Inflammatory macrophage treated with lipopolysaccharide for 1 hour (primary cell): ENCODE measurements at places on chromosomes 13 and 19.

DNA sequence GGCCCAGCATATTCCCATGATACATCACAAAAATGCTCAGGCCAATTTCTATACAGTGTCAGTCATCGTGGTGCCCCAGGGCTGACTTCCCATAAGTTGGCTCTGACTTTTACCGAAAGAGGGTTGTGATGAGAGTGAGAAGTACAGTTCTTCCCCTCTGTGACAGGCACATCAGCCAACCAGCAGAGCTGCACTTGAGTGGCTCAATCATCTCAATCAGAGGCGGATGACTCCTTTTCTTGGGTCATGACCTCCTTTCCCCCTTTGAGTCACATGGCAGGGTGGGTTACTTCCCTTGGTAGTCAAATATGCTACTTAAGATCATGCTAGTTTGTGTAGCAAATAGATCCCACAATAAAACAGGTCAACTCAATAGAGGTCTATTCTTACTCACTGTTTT is 6.9 kb upstream of the AMER2 start:
- no peak for DNase-seq

DNA sequence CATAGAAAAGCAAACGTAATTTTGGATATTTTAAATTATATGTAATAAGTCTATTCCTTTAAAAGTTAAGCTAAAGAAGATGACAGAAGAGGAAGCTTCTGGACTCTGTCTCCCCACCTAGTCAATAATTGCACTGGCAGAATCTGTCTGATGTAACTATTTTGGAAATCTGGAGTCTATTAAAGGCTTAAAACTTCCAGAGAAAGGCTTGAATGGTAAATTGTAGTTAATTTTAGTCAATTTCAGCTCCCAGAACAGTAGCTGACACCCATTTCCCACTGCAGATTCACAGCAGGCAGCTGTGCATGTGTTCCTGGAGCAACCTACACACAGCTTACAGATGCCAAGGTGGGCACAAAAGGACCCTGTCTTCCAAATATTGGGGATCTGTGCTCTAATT is 304.1 kb downstream of the PCDH20 start:
- DNase-seq, result no peak

DNA sequence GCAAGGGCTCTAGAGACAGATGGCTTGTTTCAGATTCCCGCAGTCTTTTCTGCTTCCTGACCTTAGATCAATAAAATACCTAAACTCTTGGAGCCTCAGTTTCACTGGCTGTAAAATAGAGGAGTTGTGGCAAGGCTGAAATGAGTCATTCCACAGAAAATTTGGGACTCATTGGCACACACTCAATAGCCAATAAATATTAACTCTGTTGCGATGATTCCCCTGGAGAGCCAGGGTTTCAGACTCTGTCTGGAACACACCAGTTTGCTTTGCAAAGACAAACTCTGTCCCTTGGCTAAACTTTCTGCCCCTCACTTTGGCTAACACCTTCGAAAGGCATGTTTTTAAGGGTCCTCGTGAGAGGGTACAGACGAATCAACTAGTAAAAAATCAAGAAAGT is 18.1 kb upstream of the UBE2L5 start:
- DNase-seq, result no peak

DNA sequence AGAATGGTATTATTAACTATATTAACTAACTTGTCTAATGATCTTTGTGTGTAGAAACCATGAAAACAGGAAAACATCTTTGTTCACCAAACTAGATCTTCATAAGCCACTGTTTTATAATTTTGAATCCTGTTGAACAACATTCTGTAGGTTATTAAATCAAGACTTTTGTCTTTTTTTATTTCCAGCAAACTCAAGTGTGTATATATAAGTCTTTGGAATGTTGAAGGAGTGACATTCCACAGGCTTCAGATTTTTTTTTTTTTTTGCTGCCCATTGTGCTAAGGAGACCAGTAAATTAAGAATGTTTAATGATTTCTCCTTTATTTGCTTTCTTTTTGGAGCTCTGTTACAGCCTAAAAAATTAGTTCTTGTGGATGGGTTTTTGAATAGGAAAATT is 89.6 kb downstream of the LMO7 start:
- no peak for DNase-seq

DNA sequence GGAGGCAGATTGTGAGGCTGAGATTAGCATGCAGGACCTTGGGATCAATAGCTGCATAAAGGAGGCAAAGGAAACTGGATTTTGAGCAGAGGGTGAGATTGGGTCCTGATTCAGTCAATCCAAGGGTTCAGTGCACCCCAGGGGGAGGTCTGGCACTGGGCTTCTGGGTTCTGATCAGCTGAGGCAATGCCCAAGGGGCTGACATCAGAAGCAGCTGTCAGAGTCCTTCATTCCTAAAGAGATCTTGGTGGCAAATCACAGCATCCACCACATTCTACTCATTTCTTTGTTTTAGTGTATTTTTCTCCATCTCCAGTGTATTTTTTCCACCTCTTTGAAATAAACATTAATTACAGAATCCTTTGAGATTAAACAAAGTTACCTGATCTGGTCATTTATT is 5.4 kb upstream of the LYPD5 start:
- no peak for DNase-seq

- DNase-seq, result no peak
Observed at GRCh38 chr19:40803170-40803856, 4.3 kb downstream of the EGLN2 start.

GRCh38 chr13:28012383-28012782 is 23.9 kb upstream of the URAD start:
- no peak for DNase-seq

DNA sequence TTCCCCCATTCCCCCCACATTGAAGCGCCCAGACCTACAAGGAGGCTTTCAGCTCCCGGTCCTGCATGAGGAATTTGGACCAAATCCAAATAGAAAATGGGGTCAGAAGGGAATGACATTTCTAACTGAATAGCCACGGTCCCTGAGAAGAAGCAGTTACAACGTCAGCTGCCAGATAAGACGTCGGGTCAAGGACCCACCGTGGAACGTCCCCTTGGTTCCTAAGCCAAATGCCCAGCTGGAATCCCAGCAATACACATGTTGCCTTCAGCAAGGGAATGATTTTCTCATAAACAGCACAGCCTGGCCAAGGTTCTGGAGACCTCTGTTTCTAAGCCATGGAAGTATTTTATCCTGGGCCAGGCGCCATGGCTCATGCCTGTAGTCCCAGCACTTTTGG is 109.1 kb upstream of the PEG3 start:
- DNase-seq, result no peak

DNA sequence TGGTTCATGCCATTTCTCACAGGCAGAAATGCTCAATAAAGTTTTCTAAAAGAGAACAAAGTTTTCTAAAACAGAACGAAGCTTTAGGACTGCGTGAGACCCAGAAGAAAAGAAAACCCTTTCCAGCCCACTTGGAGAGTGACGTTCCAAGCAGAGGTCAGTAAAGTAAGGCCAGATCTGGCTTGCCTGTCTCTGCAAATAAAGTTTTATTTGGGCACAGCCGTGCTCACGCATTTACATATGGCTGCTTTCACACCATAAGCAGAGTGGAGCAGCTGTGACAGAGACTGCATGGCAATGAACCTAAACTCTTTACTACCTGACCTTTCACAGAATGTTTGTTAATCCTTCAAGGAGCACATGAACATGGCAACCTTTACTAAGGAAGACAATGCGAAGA is 23.6 kb downstream of the IRS2 start:
- no peak for DNase-seq

DNA sequence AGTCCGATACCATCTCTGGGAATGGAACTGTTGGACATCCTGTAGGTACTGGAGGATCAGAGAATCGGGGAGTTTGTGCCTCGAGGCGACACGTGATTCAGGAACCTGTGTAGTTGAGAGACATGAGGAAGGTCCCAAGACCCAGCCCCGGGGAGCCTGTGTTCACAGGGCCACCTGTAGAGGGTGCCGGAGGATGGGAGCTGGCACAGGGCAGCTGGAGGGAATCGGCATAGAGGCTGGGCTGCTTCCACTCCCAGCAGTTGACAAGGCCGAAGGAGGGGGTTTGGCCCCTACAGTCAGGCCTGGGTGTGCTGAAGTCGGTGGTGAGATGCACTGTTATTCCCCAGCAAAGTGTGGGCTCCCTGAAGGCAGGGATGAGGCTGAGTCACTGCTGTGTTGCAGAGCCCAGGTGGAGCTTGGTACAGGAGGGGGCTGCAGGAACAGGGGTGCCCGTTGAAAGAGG is 2.5 kb upstream of the ISYNA1 start:
- DNase-seq, result no peak

DNA sequence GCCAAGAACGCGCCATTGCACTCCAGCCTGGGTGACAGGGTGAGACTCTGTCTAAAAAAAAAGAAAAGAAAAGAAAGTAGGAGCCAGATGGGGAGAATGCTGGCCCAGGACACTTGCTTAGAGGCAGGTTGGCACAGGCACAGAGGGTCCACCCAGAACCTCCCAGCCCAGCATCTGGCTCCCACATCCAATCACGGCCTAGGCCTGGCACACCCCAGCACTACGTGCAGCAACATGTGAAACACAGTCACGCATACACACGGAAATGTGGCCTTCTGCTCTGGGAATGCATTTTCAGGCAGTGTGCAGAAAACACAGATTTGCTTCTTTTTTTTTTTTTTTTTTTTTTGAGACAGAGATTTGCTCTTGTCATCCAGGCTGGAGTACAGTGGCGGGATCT is 20.9 kb upstream of the FOSB start:
- no peak for DNase-seq

DNA sequence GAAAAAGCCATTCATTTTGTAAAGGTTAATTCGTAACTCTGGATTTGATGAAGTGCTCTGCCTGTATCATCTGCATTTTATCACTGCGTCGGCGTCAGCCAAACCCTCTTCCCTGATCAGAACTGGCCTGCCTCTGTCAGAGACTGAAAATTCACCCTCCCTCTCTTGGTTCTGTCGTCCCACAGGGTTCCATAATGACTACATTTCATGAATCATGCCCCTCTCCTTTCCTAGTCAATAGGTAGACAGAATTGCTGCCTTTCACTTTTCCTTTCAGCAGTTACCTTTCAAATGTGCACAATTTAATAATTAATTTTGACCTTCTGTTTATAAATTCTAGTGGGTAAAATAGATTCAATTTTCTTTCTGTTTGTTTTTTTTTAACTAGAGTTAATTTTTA is 423.4 kb downstream of the RFC3 start:
- no peak for DNase-seq

DNA sequence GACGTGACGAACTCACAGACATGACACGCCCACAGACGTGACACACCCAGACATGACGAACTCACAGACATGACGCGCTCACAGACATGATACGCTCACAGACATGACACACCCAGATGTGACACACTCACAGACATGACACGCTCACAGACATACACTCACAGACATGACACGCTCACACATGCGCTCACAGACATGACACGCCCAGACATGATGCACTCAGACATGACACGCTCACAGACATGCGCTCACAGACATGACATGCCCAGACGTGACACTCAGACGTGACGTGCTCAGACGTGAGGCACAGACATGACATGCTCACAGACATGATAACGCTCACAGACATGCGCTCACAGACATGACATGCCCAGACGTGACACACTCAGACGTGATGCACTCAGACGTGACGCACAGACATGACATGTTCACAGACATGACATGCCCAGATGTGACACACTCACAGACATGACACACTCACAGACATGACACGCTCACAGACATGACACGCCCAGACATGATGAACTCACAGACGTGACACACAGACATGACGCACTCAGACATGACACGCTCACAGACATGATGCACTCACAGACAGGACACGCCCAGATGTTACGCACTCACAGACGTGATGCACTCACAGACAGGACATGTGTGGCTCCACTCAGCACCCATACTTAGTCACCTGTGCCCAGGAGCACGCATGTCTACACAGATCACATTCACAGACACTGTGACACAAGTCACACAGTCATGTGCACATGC is 8.1 kb downstream of the ERFL start:
- DNase-seq, result no peak

DNA sequence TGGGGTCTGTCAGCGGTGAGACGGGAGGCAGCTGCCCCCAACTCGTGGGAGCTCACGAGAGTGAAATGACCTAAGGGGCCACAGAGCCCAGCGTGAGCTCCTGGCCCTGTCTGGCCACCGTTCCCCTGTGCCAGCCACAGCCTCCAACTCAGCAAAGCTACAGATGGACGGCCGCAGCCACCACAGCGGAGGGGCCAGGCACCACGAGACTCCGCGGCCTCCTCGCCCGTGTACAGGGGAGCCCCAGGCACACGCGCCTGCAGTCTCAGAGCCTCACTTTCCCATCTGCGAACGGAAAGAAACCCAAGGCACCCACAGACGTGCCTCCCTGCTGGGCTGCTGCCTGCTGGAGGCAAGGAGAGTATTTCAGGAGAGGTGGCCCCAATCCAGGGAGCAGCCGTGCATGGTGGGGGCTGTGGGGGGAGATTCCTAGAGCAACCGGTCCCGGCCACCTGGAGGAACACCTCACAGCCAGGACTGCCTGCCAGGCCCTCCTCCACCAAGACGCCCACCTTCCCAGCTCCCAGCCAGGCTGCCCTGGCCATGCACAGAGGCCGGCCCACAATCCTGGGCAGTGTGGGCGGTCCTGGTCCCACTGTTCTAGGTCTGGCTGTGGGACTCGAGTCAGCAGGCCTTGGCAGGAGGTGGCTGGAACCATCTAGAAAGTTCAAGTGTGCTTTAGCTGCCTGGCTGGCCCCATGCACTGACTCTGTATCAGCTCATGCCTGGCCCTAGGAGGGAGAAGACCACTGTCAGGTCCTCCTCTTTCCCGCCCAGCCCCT is 1.9 kb downstream of the MKNK2 start:
- no peak for DNase-seq

DNA sequence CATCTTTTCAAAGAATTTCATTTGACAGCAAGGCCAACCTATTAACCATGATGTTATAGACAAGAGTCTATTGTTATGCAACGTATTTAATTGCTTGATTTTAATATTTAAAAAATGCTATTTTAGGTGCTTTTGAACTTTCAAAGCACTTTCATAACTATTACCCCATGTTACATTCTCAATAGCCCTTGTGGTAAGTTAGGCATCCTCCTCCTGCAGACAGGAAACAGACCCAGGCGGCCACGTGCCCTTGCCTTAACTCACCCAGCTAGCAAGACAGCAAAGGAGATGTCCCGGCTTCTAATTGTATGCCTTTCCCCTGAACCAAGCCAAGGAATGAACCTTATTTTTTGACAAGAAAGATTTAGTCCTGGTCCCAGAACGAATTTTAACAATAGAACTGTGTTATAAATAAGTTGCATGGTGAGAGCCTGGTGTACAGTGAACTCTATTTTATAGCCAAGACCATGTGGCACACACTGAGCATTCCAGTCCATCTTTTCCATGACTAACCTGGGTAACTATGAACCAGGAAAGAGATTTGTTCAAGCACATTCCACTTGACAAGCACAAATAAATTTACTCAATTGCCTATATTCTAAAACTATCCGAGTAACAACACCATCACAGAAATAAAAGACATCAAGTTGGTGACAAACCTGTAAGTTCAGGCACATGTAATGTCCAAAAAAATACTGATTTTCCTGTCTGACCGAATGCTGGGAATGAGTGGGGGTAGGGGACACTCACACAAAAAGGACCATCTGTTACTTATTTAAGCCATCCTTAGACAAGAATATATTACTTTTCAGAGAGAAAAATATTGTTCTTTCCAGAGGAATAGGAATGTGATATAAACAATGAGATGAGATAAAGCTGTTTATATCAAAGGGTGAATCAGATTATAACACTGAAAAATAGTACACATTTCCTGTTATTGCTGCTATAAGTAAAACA is 163.0 kb downstream of the EFNB2 start:
- DNase-seq, result no peak
